PC-3 (cell line): ENCODE measurements at places on chromosomes 3 and 15.

- DNase-seq = no peak
Observed at GRCh38 chr3:46926039-46926438, 48.5 kb downstream of the PTH1R start.

DNA sequence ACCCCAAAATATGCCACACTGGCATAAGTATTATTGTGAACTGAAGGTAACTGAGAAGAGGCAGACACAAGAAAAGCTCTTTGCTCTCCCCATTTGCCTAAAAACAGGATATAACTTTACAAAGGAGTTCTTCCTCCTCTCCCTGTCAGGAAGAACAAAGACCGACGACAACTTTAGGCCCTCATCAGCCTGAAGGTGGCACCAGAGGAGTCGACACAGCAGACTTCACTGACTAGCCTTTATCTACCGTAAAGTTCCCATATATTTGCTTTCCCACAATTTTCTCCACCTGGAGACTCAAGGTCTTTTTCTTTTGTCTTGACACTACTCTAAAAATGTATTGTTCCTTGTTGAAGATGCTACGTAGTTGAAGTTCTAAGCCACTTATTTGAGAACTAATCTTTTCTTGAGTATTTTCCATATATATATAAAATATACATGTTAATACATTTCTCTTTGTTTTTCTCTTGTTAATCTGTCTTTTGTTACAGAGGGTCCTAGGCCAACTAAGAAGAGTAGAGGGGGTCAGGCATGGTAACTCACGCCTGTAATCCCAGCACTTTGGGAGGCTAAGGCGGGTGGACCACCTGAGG, 16.2 kb upstream of the XIRP1 start:
- DNase-seq = peak; percentile 76

DNA sequence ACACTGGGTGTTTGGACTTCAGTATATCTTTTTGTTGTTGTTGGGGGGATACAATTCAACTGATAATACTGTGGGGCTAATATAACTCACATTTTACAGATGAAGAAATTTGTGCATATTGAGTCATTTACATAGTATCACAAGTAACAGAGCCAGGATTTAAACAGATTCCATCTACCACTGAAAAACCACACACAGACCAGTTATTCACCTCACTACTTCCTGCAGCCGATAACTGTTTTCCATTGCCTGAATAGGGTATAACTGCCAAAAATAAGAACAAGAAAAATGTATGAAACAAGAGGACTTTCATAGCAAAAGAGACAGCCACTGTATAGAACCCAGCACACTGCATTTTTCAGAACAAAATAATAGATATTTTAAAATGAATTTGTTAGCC, 215.8 kb upstream of the CNTN6 start:
- DNase-seq = no peak

DNA sequence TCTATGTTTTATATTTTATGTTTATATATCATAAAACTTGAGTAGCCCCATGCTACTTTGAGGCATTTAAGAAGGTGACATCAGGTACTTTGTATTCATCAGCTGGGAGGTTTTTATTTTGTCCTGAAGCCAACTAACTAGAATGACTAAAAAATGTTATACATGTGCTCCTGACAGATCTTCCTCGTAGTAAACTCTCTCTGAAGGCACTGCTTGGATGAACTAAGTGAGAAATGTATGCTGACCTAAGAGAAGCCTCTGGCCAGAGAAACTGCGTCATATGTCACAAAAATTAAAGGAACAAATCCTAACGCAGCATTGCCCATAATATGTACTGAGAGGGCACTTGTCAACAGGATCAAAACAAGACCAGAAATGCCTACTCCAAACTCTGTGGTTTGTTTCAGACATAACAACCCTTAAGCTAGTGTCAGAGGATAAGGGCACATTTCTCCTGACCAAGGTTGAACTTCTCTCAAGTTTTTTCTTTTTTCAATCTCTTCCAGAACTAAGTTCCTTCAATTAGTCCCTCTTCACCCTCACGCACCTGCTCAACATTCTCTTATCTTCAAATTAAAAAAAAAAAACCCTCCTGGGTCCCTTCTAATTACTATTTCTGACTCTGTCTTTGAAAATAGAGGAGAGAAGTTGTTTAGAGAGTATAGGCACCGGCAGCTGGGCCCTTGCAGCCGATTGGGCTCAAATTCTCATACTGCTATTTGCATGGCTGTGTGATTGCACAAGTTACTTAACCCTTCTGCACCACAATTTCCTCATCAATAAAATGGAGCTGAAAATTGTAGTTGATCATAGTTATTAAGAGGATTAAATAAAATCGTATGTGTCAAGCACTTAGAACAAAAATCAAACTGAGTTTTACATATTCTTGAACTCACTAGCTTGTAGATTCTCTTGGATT, 159.0 kb downstream of the FRMD5 start:
- no peak for DNase-seq

GRCh38 chr3:74739242-74739641, 124.8 kb upstream of the CNTN3 start:
- DNase-seq = no peak

DNA sequence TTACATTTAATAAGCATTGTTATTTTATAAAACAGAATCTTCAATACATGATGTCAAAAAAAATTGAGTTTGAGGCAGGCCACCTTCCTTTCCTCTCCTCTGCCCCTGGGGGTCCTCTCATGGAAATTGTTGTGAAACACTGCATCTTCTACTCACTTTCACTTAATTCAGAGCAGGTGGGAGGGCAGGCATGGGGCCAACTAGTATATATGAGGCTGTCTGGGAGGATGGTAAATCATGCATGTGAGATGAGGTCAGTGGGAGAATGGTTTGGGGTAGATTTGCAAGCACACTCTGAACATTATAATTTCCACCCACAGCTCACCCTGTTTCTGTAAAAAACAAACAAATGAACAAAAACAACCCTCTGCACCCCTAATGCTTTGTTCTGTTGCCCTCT, 10.4 kb upstream of the CCDC14 start:
- no peak for DNase-seq

DNA sequence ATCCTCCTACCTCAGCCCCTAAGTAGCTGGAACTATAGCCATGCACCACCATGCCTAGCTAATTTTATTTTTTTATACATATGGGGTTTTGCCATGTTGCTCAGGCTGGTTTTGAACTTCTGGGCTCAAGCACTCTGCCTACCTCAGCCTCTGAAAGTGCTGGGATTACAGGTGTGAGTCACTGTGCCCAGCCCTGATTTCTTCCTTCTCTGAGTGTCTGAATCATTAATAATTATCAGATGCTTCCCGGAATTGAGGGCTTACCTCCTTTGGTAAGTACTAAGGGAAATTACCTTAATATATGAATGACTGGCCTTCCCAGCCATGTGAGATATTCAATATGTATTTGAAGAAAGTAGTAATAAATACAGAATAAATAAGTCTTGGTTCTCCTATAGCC, 7.2 kb downstream of the CLPX start:
- peak; percentile 51 for DNase-seq

DNA sequence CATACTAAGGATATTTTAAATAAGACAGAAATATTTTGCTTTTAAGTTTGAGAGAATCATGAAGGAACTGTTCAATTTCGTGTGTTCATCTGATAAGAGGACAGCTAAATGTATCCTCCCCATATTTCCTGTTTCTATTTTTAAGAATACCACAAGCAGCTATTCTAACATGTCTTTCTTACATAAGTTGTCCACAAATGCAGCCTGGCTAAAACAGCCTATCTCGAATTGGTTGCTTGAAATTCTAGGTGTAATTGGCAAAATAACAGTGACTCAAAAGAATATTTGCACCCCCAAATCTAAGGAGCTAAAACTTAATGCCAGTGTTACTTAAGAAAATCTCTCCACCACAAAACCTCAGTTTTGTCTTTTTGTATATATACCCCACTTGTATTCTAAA, 35.0 kb downstream of the BTLA start:
- DNase-seq = no peak

DNA sequence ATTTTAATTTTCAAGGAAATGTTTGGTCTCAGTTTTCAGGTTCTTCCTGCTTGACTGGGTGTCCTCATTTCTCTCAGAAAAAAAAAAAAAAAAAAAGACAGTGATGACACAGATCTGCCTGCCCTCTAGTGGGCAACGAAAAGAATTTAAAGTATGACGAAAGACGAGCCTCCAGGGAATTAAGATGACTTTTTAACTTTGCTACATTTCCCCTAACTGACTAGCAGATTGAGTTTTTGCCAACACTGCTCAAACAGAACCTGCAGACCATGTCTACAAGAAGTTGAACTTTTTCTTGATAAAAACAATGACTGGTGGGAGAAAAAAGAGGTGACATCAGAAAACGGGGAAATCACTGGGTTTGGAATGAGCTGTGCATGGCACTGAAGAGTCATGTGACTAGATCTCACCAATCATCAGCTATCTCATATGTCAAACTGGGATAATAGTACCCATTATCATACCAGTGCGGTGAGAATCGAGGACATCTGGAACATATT, 40.8 kb downstream of the EOMES start:
- DNase-seq = peak; percentile 82

DNA sequence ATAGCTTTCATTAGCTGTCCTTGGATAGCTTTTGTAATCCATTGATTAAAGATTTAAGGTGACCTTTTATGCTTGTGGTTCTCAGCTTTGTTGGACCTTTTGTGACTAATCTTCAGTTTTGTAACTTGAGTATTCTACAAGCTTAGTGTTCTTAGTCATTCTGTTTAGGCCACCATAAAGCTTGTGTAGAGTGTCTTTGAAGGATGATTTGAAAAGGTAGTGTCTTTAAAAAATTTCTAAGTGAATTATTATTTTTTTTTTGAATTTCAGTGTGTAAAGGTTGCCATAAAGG, 7.5 kb downstream of the MORF4L1 start:
- DNase-seq = peak; percentile 52
